Muscle of leg (tissue), 16 donors: ENCODE measurements at places on chromosomes 2 and 18. TPM values are rescaled to one million over a fixed set of nuclear protein-coding genes. Genes with fewer than 3 reads are reported as not detected.

KLHL30 gene
- 16.2 TPM for total RNA-seq

TMEM17 gene
- 1.3 TPM for total RNA-seq

UGT1A4 gene
- total RNA-seq = not detected

MC2R gene
- 0.18 TPM for total RNA-seq

- H3K27me3 ChIP-seq = peaks cover 16% of the 10 kb centered on the region
- H3K36me3 ChIP-seq = no peaks in the 10 kb centered on the region
- no peak overlapping the region for H3K27ac ChIP-seq
- no peak overlapping the region for H3K4me3 ChIP-seq
- no peak for DNase-seq
- H3K4me1 ChIP-seq = no peaks in the 10 kb centered on the region
Observed at GRCh38 chr2:206641226-206641625, 1.1 kb upstream of the FAM237A start.

GRCh38 chr2:86398500-86399474, 42.4 kb upstream of the KDM3A start:
- no peak overlapping the region for H3K4me3 ChIP-seq
- no peak overlapping the region for H3K27ac ChIP-seq
- DNase-seq = no peak

GRCh38 chr2:195642679-195643068, 14.4 kb upstream of the SLC39A10 start:
- DNase-seq = no peak
- no peaks in the 10 kb centered on the region for H3K27me3 ChIP-seq
- no peaks in the 10 kb centered on the region for H3K36me3 ChIP-seq
- H3K4me3 ChIP-seq = no peak overlapping the region
- H3K4me1 ChIP-seq = no peaks in the 10 kb centered on the region
- no peak overlapping the region for H3K27ac ChIP-seq

GRCh38 chr18:67665266-67665665, 148.7 kb upstream of the DSEL start:
- no peaks in the 10 kb centered on the region for H3K27me3 ChIP-seq
- H3K36me3 ChIP-seq = no peaks in the 10 kb centered on the region
- no peak for DNase-seq

GRCh38 chr2:203670939-203671338, 35.5 kb upstream of the CD28 start:
- H3K27me3 ChIP-seq = no peaks in the 10 kb centered on the region
- no peak overlapping the region for H3K4me3 ChIP-seq
- no peak overlapping the region for H3K27ac ChIP-seq
- peaks cover 4% of the 10 kb centered on the region for H3K4me1 ChIP-seq
- no peak for DNase-seq

MDH1B gene
- total RNA-seq = 0.40 TPM

FSHR gene
- total RNA-seq = 0.31 TPM

DNA sequence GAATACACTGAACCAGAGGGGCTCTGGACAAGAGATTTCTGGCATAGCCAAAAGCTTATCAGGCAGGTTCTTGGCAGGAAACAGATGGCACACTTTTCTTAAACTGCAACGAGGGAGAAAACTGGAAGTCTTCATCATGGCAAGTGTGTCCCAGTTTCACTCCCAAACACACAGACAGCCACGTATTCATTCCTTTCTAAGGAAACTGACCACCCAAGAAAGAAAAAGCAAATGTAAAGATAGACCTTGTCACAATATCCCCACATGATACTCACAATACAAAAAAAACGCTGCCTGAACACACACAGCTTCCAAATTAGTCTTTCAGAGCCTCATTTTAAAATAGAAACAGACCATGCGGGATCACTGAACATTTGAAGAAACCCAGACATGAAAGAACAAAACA, 40.6 kb upstream of the RTTN start:
- no peak for DNase-seq
- H3K27me3 ChIP-seq = no peaks in the 10 kb centered on the region
- H3K36me3 ChIP-seq = no peaks in the 10 kb centered on the region
- no peak overlapping the region for H3K4me3 ChIP-seq
- H3K27ac ChIP-seq = no peak overlapping the region
- no peaks in the 10 kb centered on the region for H3K4me1 ChIP-seq

GRCh38 chr2:218569038-218569431, 396 bp downstream of the CNOT9 start:
- peaks cover 17% of the 10 kb centered on the region for H3K36me3 ChIP-seq
- H3K4me1 ChIP-seq = peaks cover 10% of the 10 kb centered on the region
- H3K27ac ChIP-seq = peak overlapping the region; percentile 95
- H3K27me3 ChIP-seq = no peaks in the 10 kb centered on the region
- DNase-seq = peak; percentile 69

BOLA3 gene
- 31.0 TPM for total RNA-seq

ANKRD62 gene
- not detected for total RNA-seq

DNA sequence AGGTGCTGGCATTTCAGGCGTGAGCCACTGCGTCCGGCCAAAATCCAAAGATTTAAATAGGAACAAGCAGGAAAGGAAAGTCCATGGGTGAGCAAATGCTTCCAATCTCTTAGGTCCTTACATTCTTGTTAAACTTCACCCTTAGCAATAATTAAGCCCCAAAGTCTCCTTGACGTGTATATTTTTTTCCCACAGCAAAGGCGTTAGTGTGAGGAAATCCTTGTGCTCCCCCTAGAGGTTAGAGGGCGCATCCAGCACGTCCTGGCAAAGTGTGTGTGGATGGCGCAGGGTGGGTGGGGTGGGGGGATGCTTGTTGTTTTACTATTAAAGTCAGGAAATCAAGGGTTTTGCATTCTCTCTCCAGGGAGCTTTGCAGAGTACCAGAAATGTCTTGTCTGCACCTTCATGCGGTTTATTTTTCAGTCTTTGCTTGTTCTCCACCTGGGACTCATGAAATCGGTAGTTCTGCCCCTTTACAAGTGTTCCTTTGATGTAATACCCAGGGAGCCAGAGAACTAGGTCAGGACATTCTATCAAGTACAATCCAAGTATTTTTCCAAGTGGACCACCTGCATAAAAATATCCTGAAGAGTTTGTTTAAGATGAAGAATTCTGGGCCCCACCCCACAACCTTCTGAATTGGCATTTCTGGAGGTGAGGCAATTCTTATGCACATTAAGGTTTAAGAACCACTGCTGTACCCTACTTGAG, 22.2 kb upstream of the ITSN2 start:
- no peaks in the 10 kb centered on the region for H3K36me3 ChIP-seq
- H3K27me3 ChIP-seq = no peaks in the 10 kb centered on the region
- H3K27ac ChIP-seq = no peak overlapping the region
- no peak overlapping the region for H3K4me3 ChIP-seq
- H3K4me1 ChIP-seq = no peaks in the 10 kb centered on the region

UNC80 gene
- 2.0 TPM for total RNA-seq

SULT1C2 gene
- total RNA-seq = 0.13 TPM

VAPA gene
- total RNA-seq = 234 TPM

DNA sequence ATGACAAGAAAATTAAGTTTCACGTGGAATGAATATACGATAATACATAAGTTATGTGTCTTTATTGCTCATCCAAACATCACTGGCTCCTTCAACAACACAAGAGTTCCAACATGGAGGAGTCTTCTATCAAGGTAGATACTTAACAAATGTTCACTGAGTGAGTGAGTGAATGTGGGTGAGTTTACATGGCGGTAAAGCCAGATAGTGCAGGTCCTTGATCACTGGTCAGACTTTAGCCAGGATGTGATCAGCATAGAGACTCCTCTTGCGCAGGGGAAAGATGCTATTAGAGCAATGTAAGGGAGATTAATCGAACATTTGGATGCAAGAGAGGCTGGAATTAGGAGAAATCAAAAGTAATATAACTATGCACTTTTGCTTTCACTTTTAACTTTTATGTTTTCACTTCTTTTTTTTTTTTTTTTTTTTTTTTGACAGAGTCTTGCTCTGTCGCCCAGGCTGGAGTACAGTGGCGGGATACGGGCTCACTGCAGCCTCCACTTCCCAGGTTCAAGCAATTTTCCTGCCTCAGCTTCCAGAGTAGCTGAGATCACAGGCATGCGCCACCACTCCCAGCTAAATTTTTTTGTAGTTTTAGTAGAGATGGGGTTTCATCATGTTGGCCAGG, 249.0 kb upstream of the ID2 start:
- no peaks in the 10 kb centered on the region for H3K27me3 ChIP-seq
- DNase-seq = no peak
- H3K27ac ChIP-seq = no peak overlapping the region
- peaks cover 5% of the 10 kb centered on the region for H3K4me1 ChIP-seq
- no peak overlapping the region for H3K4me3 ChIP-seq
- H3K36me3 ChIP-seq = no peaks in the 10 kb centered on the region

GRCh38 chr2:18378020-18378653, 182.3 kb downstream of the RDH14 start:
- H3K4me3 ChIP-seq = no peak overlapping the region
- H3K27ac ChIP-seq = no peak overlapping the region
- no peaks in the 10 kb centered on the region for H3K36me3 ChIP-seq
- no peaks in the 10 kb centered on the region for H3K27me3 ChIP-seq

DNA sequence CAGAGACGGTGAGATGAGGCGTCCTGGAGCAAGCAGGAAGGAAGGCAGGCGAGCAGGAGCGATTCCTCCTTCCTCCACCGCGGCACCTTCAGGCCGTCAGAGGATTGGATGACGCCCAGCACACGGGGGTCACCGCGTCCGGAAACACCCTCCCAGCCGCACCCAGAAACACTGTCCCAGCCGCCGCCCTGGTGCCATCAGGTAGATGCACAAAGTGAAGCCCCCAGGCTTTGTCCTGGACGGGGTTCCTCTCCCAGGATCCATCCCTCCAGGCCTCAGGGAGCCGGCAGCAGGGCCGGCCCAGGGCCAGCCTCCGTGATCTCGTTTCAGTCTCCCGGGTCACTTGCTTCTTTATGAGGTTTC, 31.5 kb downstream of the RTP5 start:
- H3K4me1 ChIP-seq = peaks cover 32% of the 10 kb centered on the region
- peaks cover 3% of the 10 kb centered on the region for H3K36me3 ChIP-seq
- no peak overlapping the region for H3K4me3 ChIP-seq

C2orf78 gene
- not detected for total RNA-seq

RFX8 gene
- 1.9 TPM for total RNA-seq

DNA sequence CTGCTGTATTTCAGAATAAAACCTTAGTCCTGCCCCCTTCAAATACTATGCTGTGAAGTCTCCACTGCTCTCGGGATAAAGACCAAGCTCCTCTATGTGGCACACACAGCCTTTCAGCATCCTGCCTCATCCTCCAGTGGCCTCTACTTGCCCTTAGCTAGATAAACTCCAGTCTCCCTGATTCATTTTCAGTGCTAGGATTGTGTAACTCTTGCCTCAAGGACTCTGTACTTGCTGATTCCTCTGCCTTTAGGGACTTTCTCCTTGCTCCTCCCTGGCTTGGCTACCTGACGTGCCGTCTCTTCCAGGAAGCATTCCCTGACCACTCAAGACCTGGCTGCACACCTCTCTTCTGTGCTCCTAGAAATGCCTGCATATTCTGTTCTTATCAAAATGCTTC, 416.7 kb downstream of the MTX2 start:
- no peak overlapping the region for H3K4me3 ChIP-seq
- no peak overlapping the region for H3K27ac ChIP-seq
- no peak for DNase-seq
- no peaks in the 10 kb centered on the region for H3K27me3 ChIP-seq

- H3K36me3 ChIP-seq = no peaks in the 10 kb centered on the region
- H3K27me3 ChIP-seq = no peaks in the 10 kb centered on the region
- no peak for DNase-seq
- no peak overlapping the region for H3K27ac ChIP-seq
Observed at GRCh38 chr2:224970311-224970710, 72.0 kb downstream of the DOCK10 start.

CFAP65 gene
- not detected for total RNA-seq

DNA sequence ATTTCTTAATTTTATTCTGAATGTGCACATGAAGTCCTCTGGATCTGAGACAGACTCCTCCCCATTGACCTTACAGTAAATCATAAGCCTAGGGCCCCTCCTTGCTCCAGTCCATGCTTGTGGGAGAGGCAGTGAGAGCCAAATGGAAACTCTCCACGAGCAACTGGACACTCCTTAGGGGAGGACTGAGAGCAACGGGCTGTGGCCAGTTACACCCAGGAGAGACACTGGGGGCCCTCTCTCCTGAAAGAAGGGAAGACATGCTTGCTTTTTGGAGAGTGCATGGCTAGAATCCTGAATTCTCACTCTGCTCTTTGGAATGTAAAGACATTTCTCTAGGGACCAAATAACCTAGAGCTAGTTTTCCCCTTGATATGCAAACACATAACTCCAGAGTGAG, 49.0 kb upstream of the BIN1 start:
- no peaks in the 10 kb centered on the region for H3K27me3 ChIP-seq
- no peak overlapping the region for H3K4me3 ChIP-seq
- peak overlapping the region; percentile 85 for H3K27ac ChIP-seq
- peak; percentile 96 for DNase-seq
- peaks cover 36% of the 10 kb centered on the region for H3K4me1 ChIP-seq
- no peaks in the 10 kb centered on the region for H3K36me3 ChIP-seq

GRCh38 chr2:46554397-46554796, 75.0 kb downstream of the TMEM247 start:
- peak; percentile 60 for DNase-seq
- peaks cover 25% of the 10 kb centered on the region for H3K4me1 ChIP-seq
- H3K27me3 ChIP-seq = no peaks in the 10 kb centered on the region
- no peak overlapping the region for H3K27ac ChIP-seq

GRCh38 chr2:208134928-208135586, 5.4 kb upstream of the CRYGC start:
- no peaks in the 10 kb centered on the region for H3K27me3 ChIP-seq
- H3K27ac ChIP-seq = no peak overlapping the region
- H3K4me3 ChIP-seq = no peak overlapping the region
- DNase-seq = no peak

DNA sequence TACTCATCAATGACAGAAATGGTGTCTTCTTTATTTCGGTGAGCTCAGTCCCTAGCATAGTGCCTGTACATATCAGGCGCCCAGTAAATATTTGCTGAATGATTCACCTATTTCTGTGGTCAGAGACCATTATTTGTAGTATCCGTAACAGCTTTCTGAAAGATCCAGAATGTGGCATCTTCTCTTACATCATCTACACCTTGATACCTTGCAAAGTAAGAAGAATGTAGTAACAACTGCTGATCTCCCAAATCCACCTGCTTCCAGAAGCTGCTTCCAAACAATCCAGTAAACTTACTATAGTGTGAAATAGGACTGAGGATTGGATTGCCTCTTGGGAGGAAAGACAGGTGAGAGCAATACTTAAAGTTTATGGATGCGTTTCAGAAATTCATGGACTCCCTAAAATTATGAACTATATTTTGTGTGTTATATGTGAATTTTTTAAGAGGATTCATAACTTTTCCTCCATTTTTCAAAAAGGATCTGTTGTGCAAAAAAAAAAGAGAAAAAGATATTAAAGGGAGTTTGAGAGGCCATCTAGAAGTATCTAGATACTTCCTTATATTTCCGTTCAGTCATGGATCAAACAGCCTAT, 945 bp upstream of the ASXL2 start:
- H3K27ac ChIP-seq = peak overlapping the region; percentile 84
- H3K4me1 ChIP-seq = peaks cover 5% of the 10 kb centered on the region
- H3K36me3 ChIP-seq = peaks cover 4% of the 10 kb centered on the region
- DNase-seq = peak; percentile 3
- H3K4me3 ChIP-seq = no peak overlapping the region

GPR155 gene
- total RNA-seq = 3.8 TPM
